HT-29 (cell line): ENCODE measurements at places on chromosomes 1 and 21. TPM values are rescaled to one million over a fixed set of nuclear protein-coding genes. Genes with fewer than 3 reads are reported as not detected.

The LCE2A gene
- total RNA-seq = not detected in 2 replicates

The KCNE2 gene
- total RNA-seq = 0.71 TPM in 1 of 2 replicates, not detected in the other

The SLC37A1 gene
- total RNA-seq = 96.0 and 102 TPM in 2 replicates

The LIX1L gene
- total RNA-seq = 2.5 and 3.0 TPM in 2 replicates

The OR2L13 gene
- not detected in 2 replicates for total RNA-seq

The TRAF3IP3 gene
- not detected in 2 replicates for total RNA-seq

The CCDC181 gene
- 0.56 TPM in 1 of 2 replicates, not detected in the other for total RNA-seq

The FMO4 gene
- 1.5 TPM in 1 of 2 replicates, not detected in the other for total RNA-seq

The PCSK9 gene
- 4.7 and 6.1 TPM in 2 replicates for total RNA-seq

The NIT1 gene
- total RNA-seq = 25.1 and 30.8 TPM in 2 replicates

The S100A16 gene
- 282 and 292 TPM in 2 replicates for total RNA-seq
